Endothelial cell of umbilical vein (primary cell): ENCODE measurements at places on chromosomes 16 and 17. TPM values are rescaled to one million over a fixed set of nuclear protein-coding genes. Genes with fewer than 3 reads are reported as not detected.

DNA sequence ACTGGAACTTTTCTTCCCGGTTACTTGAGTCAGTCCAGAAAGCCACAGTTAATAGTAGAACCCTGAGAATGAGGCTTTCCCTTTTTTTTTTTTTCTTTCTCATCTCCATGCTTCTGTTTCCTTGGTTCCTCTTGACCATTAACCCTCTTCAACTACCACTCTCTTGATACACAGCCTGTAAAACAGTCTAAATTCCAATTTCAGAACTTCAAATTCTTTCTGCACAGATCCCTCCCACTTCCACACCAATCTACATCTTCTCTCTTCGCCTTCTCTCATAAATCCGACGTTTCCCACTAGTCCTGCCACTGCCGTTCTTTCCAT is 588 bp downstream of the METTL16 start:
- no peak for DNase-seq

DNA sequence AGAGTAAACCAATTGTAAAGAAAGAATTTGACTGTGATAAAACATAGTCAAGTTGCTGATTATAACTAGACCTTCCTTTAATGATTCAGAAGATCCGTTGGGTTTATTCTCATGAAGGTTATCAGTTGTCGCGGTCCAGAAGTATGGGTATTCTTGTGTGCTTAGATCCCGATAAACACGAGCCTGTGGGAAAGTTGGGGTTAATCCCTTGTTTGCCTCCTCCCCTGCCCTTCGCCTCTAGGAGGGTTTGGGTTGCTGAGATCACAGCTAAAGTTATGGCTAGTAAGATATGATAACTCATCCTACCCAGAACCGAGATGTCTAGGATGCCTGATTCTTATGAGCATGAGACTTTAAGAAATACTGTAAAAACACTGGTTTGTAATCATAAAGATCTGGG is 66.8 kb downstream of the GPRC5B start:
- DNase-seq = no peak

DNA sequence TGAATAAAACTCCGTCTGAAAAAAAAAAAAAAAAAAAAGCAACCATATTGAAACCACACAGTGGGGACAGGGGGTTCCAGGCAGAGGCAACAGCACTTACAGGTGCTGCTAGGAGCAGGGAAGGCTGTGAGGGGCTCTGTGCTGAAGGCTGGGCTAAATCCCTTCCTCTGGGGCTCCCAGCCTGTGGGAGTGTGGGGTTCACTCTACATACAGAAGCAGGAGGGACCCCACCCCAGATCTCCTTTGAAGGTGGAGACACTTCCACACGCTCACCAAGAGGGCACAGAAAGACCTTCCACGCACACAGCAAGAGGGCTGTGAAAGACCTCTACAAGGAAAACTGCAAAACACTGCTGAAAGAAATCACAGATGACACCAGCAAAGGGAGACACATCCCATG is 53.9 kb downstream of the USP22 start:
- no peak for DNase-seq

SYT17 gene
- total RNA-seq = 1.8 and 1.9 TPM in 2 replicates

TBX6 gene
- 0.42 and 0.60 TPM in 2 replicates for total RNA-seq

DNA sequence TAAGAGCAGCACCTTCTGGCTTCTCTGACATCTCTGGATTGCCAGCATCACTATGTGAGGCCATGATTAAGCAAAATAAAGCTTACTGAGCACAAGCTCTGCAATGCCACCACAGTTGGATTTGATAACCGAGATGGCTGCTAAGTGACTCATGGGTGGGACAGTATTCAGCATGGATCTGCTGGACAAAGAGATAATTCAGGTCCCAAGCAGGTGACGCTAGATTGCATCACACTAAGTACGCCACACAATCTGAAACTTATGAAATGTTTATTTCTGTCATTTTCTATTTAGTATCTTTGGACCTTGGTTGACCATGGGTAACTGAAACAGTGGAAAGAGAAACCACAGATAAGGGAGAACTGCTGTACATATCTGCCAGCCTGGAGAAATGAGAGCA is 27.4 kb downstream of the CDRT15 start:
- no peak for DNase-seq

DNA sequence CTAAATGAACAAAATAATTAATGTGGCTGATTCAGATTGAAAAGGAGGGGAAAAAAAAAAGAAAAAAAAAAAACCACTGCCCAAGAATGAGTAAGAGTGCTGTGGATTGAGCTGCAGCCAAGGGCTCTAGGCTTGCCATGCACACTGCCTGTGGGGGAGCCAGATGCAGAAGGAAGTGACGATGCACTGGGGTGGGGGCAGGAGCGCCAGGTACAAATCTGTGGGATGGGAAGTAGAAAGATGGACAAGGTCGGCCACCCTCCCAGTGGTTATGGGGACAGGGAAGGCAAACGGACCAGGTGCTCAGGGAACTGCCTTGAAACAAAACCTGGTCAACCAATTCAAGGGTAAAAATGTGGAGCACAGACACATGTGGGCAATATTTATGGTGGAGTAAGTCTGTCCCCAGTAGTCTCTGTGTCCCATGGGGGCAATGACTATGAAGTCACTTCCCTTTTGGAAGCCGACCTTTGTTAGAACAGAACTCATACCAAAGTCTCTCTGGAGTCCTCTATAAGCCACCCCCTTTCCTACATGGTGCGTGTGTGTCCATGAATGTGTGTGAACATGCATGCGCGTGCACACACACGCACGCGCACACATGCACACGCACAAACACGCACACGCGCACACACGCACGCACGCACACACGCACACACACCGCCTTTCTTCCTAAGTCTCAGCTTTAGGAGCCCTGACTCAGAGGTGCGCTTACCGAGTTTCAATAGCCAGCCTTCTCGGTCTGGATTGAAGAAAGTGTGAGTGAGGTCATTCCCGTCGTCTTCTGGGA is 84.3 kb downstream of the CYTH1 start:
- no peak for DNase-seq

DNA sequence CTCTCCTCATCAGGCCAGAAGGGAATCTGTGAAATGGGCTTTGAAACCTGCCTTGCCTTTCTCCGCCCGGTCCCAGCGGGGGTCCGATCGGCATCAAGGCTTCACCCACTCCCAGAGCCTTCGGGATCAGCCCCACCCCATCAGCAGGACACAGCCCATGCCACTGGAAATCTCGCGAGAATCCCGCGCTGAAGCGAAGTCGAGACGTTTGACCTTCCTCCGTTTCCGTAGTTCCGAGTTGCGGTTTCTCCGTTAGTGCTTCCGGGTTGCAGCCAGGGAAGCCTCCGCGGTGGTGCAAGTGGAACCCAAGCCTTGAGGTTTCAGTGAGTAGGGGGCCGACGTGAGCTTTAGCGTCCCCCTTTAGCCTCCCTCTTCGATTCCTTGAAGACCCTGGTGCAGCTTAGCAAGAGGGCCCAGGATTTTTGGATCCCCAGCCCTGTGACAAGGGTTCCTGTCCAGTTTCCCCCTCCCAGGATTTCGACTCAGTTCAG is at the start of gene COASY:
Gene COASY, plus strand, starts transcription at position 252 of the 491 bp plus-strand sequence. CDS start 475 bp downstream, outside the sequence.
- DNase-seq = peak; percentile 97
